ENCODE measurements at places on chromosomes 2 and 18.

- no peak for DNase-seq
Measured at GRCh38 chr2:3899536-3900155, 196.3 kb downstream of the DCDC2C start.

DNA sequence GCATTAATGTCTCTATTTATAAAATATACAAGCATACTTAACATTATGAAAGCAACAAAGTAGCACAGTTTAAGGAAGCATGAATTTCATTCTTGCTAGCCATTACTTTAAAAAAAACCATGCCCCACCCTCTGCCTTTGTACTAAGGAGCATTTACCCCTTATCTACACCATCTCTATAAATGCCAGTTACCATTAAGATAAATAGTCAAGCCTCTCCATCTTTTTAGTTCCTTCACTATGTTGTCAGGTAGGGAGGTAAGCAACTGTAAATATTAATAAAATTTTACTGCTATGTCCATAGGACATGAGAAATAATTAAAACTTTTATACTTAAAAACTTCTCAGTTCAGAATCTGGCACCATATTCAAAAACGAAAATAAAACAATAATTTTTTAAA is 42.1 kb downstream of the ROCK1 start:
- DNase-seq, result no peak

DNA sequence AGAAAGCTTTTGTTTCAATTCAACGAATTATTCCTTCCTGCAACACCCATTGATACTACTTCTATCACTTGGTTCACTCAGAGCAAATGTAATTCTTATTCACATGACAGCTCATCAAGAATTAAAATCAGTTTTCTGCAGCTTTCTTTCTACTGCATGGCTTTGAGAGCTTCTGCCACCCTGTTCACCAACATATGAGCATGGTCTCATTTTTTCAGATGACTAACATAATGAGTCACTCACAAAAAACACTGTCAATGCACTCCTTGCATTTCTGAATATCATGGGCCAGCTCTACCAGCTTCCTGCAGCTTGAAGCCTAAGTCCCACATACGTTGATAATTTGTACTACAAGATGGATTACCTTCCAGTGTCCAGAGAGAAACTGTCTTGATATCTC is 342.9 kb downstream of the LRATD1 start:
- no peak for DNase-seq

DNA sequence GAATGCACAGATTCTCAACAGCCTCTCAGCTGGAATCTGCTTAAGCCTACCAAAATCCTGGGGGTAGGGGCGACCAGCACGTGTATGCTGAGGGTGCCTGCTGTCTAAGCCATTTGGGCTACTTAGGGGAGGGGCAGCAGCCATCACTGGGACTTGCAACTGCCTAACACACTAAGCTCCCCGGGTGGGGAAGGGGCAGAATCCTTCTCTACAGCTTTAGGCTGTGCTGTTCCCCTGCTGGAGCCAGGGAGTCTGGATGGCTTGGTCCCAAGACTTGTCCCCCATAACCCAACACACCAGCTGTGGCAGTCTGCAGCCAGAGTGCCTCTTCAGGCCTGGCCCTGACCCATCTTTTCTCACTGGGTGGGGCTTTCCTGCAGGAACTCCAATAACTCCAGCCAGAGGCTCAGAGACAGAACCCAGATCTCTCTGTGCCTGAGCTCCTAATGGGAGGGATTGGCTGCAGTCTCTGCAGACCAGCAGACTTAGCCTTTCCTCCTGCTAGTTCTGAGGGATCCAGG is 305.4 kb upstream of the RND3 start:
- no peak for DNase-seq

GRCh38 chr2:119723186-119723585 is 36.5 kb upstream of the PTPN4 start:
- DNase-seq, result no peak

GRCh38 chr2:140586379-140586778 is 1544.4 kb downstream of the LRP1B start:
- DNase-seq, result no peak

DNA sequence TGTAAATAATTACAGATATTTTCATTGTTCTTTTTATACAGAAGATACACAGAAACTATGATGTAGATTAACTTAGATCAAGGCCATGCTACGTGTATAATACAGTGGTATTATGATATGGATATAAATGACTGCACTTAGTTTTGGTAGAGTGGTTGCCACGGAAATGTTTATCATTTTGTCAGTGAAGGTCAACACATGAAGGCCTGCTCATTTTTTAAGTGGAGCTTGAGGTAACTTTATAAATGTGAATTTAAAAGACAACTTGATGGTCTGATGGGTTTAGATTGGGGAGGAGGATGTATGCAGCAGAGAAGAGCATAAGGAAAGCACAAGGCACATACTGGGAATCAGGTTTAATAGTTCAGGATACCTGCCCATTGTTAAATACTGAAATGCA is 14.4 kb upstream of the BBS5 start:
- no peak for DNase-seq

GRCh38 chr2:15241201-15241600 is 319.9 kb downstream of the NBAS start:
- no peak for DNase-seq

DNA sequence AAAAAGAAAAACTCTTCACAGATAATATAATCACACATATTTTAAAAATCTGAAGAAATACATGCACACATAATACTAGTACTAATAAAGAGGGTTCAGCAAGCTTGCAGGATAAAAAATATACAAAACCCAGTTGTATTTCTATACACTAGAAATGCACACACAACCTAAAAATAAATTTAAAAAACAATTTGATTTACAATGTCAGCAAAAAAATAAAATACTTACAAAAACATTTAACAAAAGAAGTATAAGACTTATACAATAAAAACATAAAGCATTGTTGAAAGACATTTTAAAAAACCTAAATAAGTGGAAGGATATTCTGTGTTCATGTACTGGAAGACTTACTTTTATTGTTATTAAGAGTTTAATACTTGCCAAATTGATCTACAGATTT is 81.7 kb upstream of the ALK start:
- DNase-seq, result no peak

GRCh38 chr2:95356821-95357700 is 45.4 kb upstream of the FAHD2A start:
- no peak for DNase-seq

DNA sequence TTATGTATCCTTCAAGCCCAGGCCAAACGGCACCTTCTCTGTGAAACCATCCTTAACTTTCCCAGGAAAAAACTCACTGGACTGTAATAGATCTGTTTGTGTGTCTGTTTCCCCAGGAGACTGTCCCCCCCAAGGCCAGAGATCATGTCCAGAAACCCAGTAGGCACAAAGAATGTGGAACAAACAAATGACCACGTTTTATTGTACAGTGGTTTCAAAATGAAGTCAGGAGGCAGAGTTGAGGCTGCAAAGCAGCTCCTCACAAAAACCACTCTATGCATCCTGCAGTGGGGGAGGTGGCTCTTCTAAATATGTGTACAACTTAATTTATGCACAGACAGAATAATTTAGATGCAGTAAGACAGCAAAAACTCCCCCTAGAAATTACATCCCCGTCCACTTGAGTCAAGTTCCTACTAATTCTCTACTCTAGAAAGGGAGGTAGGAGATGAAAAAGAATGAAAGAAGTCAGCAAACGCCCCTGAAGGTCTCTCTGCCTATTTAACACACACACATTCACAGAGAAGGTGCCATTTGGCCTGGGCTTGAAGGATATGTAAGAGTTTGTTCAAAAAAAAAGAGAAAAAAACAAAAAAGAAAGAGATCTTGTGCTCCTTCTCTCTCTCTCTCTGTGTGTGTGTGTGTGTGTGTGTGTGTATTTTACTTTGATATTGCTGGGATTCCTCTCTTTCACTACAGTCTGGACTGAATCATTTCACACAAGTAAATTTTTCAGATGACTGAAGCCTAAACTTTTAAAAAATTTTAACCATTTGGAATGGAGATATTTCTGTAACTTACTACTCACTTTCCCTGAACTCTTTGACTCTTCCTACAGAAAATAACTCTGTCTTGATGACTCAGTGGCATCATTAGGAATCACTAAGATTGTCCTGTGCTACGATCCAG is 19.5 kb downstream of the BCL2 start:
- no peak for DNase-seq

DNA sequence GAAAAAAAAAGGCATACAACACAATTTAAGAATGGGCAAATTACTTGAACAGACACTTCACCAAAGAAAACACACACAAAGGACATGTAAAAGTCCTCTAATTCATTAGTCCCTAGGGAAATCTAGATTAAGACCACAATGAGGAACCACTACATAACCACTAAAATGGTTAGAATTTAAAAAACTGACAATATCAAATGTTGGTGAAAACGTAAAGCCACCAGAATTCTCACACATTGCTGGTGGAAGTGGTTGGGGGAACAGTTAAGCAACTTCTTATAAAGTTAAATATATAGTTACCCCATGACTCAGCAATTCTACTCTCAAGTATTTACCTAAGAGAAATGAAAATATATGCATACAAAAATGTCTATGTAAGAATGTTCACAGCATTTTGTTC is 11.8 kb downstream of the RTN4 start:
- DNase-seq, result no peak

- DNase-seq, result no peak
Measured at GRCh38 chr18:61910101-61910500, 17.3 kb upstream of the RNF152 start.

DNA sequence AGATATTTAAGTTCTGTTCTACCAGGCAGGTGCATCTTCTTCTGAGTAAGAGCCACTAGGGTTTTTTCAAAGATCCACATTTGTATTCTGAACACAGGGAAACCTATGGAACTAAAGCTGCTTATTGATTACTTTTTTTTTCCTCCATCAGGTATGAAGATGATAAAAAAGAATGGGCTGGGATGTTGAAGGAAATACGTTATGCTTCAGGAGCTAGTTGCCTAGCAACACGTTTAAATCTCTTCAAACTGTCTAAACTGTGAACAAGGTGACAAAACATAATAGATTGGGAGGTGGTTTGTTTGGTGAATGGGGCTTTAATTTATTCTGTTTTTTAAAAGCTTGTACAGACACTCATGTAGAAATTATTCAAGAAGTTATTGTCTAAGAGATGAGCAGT is 15.9 kb downstream of the KLHL41 start:
- DNase-seq, result no peak

GRCh38 chr2:188380280-188380679 is 88.6 kb downstream of the GULP1 start:
- no peak for DNase-seq

- DNase-seq, result no peak
Measured at GRCh38 chr2:215028231-215028630, 110.2 kb downstream of the ABCA12 start.

- no peak for DNase-seq
Measured at GRCh38 chr2:136909777-136910176, 144.4 kb downstream of the THSD7B start.

GRCh38 chr2:74078466-74078865 is 69.2 kb downstream of the BOLA3 start:
- DNase-seq, result no peak

DNA sequence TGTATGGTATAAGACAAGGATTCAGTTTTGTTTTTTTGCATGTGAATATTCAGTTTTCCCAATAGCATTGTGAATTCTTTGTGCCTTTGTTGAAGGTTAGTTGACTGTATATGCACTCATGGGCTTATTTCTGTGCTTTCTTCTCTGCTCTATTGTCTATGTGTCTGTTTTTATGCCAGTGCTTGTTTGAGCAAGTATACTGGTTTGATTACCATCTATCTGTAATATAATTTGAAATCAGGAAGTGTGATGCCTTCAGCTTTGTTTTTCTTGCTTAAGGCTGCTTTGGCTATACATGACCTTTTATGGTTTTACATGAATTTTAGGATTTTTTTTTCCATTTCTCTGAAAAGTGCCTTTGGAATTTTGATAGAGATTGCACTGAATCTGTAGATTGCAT is 23.5 kb downstream of the COLEC11 start:
- DNase-seq, result no peak

GRCh38 chr2:165629776-165630175 is 160.3 kb downstream of the CSRNP3 start:
- DNase-seq, result no peak

DNA sequence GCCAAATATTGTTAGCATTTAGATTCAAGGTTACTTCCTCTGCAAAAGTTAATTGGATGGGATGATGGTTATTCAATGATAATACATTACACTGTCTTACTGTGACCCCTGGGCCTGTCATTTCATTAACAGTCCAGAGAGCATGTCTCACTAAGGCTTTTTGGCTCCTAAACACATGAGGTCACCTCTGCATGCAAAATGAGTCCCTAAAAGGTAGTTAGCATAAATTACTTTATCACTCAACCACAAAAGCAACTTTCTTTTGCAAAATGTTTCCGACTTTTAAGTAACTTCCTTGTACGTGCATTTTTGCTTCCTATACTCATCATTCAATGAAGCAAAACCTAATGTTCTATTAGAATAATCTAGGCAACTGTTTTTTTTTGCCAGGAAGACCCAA is 16.8 kb upstream of the AGFG1 start:
- DNase-seq, result no peak

GRCh38 chr2:136226903-136227302 is 109.0 kb upstream of the CXCR4 start:
- DNase-seq, result no peak

GRCh38 chr2:141058556-141058955 is 1072.3 kb downstream of the LRP1B start:
- DNase-seq, result no peak

- DNase-seq, result no peak
Measured at GRCh38 chr2:134713176-134713575, 5.6 kb downstream of the TMEM163 start.

- DNase-seq, result no peak
Measured at GRCh38 chr2:175152242-175152641, 15.8 kb downstream of the ATF2 start.

- no peak for DNase-seq
Measured at GRCh38 chr18:54228364-54228763, 3.9 kb upstream of the MBD2 start.

DNA sequence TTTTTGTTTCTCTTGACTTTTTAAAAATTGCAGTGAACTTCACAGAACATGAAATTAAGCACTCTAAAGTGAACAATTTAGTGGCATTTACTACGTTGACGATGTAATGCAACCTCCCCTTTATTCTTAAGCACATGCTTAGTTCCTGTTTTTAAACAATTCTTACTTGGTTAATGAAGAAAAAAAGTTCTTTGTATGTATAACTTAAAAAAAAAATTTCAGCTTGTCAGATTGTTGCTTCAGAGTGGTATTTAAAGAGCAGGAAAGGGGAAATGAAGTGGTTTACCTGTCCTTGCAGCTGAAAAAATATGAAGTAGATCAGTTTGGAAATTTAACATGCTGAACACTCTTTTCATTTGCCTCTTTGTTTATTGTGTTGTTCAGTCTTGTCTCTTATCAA is 95.7 kb upstream of the RASGRP3 start:
- DNase-seq, result no peak

DNA sequence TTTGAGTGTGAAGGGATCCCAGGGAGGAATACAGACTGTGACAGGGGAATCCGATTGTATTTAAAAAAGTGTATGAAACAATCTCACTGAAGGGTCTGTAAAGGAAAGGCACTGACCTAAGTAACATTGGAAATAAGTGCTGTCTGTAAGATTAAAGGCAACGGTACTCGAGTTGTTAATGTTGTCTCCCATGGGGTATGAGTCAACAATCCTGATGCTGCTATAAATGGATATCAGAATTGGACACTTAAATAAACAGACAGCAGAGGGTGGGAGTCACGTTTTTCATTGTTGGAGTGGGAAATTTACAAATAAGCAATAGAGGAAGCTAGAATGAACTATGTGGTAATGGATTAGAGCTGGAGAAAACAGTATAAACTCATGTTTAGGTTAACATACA is 452.4 kb upstream of the RGPD4 start:
- DNase-seq, result no peak

- DNase-seq, result no peak
Measured at GRCh38 chr2:170354855-170355780, 177.2 kb downstream of the MYO3B start.

GRCh38 chr2:155481141-155481540 is 782.6 kb downstream of the KCNJ3 start:
- no peak for DNase-seq

Measured in activated B cell treated with CpG ODN at 0.5 μM for 24 hours (primary cell).